Cerebellum (tissue), 4 donors: ENCODE measurements at places on chromosomes 5 and 9. TPM values are rescaled to one million over a fixed set of nuclear protein-coding genes. Genes with fewer than 3 reads are reported as not detected.
A peak's percentile ranks its signal among the peaks of the same experiment; 100 is the strongest.

DNA sequence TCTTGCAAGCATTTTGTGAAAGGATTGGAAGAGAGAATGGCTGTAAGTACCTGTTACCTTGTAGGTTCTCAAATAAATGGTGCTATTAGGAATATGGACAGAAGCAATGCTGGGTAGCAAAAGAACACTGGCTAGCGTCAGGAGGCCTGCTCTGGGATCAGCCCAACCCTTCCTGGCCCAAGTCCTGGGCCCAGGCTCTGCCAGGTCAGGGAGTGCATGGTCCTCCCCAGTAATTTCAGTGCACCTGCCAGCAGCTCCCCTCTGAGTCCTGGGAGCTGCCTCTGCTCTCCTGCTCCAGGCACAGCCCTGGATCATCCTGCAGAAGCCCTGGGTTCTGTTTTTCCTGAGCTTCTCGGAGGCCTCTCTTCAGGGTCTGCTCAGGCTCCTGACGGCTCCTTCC, 89.5 kb upstream of the ARAP3 start:
- peak; percentile 91 for DNase-seq

- DNase-seq: no peak
Measured at GRCh38 chr9:130927338-130927737, 11.7 kb downstream of the FIBCD1 start.

Gene SPAG8
- total RNA-seq: 4.0 TPM

Gene SLC6A3
- 0.18 TPM for total RNA-seq

GRCh38 chr9:14869671-14870070, 40.6 kb downstream of the FREM1 start:
- DNase-seq: no peak

- no peak for DNase-seq
Measured at GRCh38 chr5:136001466-136001981, 27.3 kb upstream of the TGFBI start.

- no peak for DNase-seq
Measured at GRCh38 chr9:97397220-97397619, 14.7 kb upstream of the TDRD7 start.

Gene C5orf46
- total RNA-seq: not detected

GRCh38 chr9:137014166-137014565, 13.9 kb downstream of the ABCA2 start:
- no peak for DNase-seq

GRCh38 chr5:34002629-34003328, 5.1 kb downstream of the AMACR start:
- no peak for DNase-seq
